ENCODE measurements at places on chromosomes 1 and 21.

DNA sequence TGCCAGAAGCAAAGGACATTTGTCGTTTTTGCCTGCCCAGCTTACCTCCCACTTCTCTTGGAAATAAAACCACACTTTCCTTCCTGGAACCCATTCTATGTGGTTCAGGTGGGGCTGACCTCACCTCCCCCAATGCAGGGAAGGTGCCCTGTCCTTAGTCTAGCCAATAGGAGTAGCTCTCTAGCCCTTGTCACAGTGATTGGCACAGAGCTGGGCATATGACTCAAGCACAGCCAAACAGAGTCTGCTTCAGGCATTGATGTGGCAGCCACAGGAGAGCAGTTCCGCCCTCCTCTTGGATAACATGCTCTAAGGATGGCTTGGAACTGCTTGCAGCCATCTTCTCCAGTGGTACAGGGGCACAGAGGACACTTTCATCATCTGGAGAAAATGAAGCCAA lies 134.0 kb downstream of the LRIG2 start:
- DNase-seq = no peak

- no peak for DNase-seq
These were observed 609 bp downstream of the RWDD2B start for GRCh38 chr21:29018540-29018939.

GRCh38 chr1:203338335-203339036 lies 12.4 kb downstream of the FMOD start:
- peak; percentile 75 for DNase-seq

DNA sequence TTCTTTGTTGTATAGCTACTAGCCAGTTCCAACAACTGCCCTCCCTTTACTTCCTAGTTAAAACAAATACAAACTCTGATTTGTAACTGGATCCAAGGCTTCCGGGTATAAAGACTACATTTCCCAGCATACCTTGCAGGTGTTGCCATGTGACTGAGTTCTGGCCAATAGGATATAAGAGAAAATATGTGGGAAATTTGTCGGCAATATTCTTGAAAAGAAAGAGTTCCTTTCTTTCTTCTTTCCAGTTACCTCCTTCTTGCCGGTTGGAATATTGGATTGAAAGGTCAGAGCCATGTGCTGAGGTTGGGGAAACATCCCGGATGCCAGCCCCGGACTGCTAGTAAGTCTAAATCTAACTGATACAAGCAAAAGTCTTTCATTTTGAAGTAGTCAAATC lies 23.0 kb upstream of the ZBTB40 start:
- DNase-seq = peak; percentile 46

DNA sequence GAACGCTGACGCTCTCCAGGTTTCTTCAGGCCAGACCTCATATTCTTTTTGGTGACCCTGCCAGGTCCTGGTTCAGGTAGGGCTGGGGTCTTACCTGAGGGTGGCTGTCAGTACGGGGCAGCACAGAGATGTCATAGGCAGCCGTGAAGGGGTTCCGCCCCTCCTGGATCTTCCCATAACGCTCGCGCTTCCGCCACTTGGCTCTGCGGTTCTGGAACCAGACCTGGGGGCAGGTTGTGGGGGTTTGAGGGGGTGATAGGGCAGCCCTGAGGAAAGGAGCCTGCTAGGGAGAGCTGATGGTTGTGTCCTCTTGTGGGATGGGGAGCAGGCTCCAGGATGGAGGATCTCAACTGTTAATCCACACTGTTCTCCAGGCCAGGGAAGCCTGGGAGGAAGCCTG lies 9.1 kb downstream of the ALX3 start:
- DNase-seq = no peak

GRCh38 chr1:14742181-14742980 lies 143.9 kb downstream of the KAZN start:
- no peak for DNase-seq

GRCh38 chr21:32212116-32212515 lies 66.7 kb downstream of the MIS18A start:
- DNase-seq = no peak

DNA sequence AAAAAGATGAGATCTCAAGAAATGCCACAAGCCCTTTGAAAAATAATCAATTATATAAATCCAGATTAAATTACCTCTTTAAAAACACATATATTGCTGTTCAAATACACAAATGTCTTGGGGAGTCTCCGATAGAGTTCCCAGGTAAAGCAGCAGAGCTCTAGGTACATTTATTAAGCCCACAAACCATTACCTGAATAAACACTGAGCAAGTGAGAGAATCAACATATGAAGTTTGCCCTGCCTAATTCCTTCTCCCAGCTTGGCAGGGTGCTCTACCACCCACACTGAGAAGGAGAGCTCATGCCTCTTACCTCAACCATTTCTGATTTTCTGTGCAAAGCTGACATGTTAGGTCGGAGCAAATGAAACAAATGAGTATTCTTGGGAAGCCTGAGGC lies 402.4 kb downstream of the KCNH1 start:
- no peak for DNase-seq

GRCh38 chr1:94589728-94590127 lies 48.2 kb upstream of the F3 start:
- no peak for DNase-seq

DNA sequence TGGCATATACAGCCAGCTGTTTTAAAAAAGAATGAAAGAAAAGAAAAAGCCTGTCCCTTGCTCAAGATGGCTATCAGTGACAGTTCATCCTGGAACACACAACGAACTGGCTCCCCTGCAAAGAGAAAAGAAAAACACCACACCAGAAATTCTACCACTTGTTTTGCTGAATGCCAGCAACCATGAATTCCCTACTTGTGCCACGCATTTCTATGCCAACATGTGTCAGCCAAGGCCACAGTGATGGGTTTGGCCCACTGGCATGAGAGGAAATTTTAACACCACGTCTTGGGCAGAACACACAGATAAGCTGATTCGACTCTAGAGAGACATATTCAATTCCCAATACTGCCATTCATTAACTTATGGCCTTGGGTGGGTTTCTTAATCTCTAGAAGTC lies 64.0 kb downstream of the CAPZB start:
- DNase-seq = no peak

GRCh38 chr1:168285971-168286927 lies 5.6 kb downstream of the TBX19 start:
- DNase-seq = no peak

- no peak for DNase-seq
These were observed 18.1 kb downstream of the CYP4B1 start for GRCh38 chr1:46816930-46817329.

DNA sequence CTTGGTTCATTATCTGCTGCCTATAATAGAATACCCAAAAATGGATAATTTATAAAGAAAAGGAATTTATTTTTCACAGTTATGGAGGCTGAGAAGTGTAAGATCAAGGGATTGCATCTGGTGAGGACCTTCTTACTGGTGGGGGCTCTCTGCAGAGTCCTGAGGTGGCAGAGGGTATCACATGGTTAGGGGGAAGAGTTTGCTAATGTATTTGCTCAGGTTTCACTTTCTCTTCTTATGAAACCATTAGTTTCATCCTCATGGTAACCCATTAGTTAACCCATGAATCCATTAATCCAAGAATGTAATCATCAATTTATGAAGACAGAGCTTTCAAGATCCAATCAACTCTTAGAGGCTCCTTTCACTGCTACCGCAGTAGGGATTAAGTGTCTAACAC lies 120.6 kb downstream of the DNM3 start:
- no peak for DNase-seq

DNA sequence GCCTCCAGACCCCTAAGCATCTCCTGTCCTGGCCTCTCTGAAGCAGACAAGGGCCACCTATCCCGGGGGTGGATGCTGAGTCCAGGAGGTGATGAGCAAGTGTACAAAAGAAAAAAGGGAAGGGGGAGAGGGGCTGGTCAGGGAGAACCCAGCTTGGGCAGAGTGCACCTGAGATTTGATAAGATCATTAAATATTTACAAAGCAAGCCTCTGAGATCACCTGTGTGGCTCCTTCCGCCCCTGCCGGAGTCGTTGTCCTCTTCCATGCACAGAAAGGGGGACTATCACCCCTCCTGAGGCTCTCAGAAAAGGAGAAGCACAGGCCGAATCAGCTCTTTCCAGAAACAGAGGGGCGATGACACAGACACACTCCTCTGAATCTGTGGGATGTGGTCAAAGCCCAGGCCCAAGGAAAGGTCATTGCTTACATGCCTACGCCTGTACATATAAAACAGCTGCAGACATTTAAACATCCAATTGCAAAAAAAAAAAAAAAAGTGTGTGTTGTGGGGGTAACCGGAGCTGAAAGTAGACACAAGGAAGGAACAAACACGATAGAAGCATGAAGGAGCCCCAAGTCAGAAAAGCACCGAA lies 30.9 kb downstream of the PRSS38 start:
- DNase-seq = no peak

DNA sequence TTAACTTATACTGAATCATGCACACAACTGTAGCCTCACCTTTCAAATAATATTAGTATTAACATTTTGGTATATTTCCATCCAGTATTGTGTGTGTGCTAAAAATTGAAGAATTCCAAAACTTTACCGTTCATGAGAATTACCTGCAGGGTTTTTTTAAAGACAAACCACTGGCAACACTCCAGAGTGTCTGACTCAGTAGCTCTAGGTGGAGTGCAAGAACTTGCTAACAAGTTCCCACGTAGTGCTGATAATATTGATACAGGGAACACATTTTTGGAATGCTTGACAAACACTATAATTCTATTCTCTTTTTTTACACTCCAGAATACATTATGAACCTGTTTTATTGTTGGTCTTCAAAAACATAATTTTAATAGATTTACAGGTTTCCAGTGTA lies 27.7 kb upstream of the SLC5A9 start:
- no peak for DNase-seq

DNA sequence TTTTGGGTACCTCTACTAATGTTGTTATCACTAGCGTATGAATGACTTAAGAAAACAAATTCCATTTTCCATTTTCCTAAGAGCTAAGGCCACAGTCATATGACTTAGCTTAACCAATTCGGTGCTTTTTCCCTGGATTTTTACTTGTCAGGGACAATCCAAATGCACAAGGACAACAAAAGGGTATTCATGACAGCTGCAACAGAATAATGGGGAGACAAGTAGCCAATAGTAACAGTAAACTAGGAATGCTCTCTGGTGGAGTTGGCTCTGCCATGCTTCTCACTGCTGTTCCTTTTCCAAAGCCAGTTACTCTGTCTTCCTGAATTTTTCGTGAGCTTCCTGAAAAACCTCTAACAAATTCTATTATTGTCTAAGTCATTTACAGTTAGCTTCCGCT lies 52.9 kb downstream of the LRRIQ3 start:
- DNase-seq = no peak

DNA sequence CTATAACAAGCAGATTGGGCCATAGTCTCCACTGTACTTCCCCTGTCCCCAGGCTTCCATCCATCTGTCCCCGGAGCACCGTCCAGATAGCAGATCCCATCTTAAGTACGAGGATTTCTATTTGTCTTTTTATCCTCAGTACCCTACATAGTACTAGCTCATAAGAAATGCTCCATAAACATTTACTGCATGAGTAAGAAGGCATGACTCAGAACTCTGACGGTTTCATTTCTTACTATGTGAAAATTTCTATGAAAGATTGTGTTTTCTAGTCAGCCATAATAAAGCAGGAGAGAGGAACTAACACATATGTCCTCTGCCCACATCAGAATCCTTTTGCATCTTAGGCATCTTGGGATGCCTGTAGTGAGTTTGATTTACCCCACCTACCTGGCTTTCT lies 49.5 kb downstream of the CHD1L start:
- DNase-seq = no peak

GRCh38 chr1:43387976-43388599 lies 1.5 kb downstream of the MED8 start:
- no peak for DNase-seq

All from CD4-positive, alpha-beta T cell treated with Interleukin-2 at 100 ng/mL for 4 hours (primary cell).